Hippocampal formation (tissue), 2 donors: ENCODE measurements at places on chromosomes 12 and 14.

- no peak for DNase-seq
Measured at GRCh38 chr12:3520168-3520567, 29.2 kb downstream of the PRMT8 start.

- no peak for DNase-seq
Measured at GRCh38 chr12:65800937-65801336, 23.3 kb upstream of the HMGA2 start.

DNA sequence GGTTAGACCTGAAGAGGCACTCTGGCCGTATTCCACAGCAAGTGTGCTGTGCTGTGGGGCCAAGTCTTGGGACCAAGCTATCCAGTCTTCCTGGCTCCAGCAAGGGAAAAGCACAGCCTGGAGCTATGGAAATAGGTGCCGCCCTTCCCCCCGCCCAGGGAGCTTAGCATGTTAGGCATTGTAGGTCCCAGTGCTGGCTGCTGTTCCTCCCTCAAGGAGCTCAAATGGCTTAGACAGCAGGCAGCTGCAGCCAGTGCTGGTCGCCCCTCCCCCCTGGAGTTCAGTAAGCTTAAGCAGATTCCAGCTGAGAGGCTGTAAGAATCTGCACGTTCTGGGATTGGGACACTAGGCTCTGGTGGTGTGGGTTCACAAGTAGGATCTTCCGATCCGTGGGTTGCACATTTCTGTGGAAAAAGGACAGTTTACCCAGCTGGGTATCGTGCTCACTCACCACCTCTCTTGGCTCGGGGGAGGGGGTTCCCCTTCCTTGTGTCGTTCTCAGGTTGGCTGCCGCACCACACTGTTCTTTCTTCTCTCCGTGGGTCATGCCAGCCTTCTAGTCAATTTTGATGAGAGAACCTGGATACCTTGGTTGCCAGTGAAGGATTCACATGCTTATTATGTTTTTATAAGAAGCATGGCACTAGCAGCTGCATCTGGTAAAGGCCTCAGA is 127.3 kb downstream of the CNTN1 start:
- DNase-seq = peak; percentile 15

GRCh38 chr12:23528316-23528715 is 421.2 kb downstream of the SOX5 start:
- no peak for DNase-seq

DNA sequence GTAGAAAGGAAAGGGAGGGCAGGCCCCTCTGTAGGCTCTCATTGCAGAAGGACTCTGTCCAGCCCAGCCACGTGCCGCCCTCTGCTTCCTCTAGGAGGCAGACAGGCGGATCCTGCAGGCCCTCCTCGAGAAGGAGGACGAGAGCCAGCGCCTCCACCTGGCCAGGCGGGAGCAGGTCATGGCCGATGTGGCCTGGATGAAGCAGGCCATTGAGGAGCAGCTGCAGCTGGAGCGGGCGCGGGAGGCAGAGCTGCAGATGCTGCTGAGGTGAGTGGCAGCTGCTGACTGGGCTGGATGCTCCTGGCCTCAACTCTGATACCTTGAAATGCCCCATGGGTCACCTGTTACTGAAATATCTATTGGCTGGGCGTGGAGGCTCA is 10.9 kb downstream of the TCHP start:
- no peak for DNase-seq

- no peak for DNase-seq
Measured at GRCh38 chr12:124109760-124110159, 136.7 kb downstream of the ZNF664 start.

GRCh38 chr14:57232006-57232405 is 36.7 kb downstream of the EXOC5 start:
- no peak for DNase-seq

DNA sequence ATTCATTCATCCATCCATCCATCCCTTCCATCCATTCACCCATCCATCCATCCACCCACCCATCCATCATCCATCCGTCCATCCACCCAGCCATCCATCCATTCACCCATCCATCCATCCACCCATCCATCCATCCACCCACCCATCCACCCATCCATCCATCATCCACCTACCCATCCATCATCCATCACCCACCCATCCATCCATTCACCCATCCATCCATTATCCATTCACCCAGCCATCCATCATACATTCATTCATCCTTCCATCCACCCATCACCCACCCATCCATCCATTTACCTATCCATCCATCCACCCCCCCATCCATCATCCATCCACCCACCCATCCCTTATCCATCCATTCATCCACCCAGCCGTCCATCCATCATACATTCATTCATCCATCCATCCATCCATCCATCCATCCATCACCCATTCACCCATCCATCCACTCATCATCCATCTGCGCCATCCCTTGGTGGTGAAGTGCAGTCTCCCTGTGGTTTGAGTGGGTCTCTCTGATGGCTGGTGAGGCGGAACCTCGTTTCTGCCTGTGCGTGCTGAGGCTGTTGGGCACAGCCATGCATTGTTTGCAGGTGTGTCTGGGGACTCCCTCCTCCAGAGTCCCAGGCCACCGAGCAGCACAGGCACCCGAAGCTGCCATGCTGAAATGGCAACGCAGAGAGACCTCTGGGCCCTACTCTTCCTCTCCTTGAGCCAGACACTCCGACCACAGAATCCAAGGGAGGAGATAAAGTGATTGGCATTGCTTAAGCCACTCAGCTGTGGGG is 22.7 kb downstream of the NOC4L start:
- no peak for DNase-seq

GRCh38 chr12:75641031-75641780 is 129.8 kb upstream of the KRR1 start:
- DNase-seq = no peak

DNA sequence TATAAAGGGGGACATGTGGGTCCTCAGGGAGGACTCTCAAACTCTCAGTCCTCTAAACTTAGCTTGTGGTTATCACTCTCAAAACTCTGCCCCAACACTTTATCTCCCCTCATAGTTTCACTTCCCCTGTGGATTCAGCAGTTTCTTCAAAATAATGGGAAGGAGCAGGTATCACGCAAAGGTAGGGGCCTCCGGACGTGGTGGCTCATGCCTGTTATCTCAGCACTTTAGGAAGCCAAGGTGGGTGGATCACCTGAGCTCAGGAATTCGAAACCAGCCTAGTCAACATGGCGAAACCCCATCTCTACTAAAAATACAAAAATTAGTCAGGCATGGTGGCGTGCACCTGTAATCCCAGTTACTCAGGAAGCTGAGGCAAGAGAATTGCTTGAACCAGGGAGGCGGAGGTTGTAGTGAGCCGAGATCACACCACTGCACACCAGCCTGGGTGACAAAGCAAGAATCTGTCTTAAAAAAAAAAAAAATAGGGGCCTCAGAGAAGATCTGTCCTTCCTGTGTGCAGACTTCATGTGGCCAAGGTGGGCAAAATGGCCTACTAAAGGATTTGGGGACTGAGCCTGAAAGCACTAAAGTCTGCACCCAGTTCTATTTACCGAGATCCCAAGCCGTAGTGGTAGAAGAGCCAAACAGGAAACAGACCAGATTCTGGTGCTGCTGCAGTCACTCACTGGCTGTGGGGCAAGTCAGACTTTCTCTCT is 6.4 kb downstream of the ITGB7 start:
- no peak for DNase-seq

DNA sequence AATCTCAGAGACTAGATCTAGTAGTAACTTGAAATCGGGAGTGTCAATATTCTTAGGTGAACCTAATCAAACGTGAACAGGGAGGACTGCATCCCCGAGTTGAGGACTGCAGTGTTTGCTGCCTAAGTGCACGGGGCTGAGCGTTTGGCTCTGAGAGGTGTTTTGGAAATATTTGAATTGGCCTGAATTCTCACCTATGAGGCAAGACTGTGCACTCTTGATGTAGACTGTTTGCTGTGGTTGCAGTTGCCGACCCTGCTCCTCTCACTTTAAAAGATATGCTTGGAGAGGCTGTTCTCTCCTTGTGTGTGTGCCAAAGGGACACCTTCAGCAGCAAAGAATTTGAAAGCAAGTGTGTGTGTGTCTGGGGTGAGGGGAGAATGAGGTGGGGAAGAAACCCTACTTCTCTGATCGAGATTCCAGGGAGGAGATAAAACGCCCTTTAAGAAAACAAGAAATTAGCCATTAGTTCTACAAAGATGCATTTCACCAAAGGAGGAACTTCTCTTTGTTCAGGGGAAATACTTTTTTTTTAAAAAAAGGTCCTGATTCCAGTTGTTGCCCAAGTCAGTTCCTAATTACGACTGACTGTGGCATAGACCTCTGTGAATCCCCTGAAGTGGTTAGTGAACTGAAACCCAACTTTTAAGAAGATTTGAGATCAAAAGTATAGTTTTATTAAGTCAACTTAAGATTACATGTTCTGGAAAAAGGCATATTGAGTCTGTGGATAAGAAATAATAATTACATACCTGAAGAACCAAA is 106.6 kb downstream of the DYRK2 start:
- no peak for DNase-seq

- no peak for DNase-seq
Measured at GRCh38 chr12:114954511-114955055, 270.6 kb upstream of the TBX3 start.

GRCh38 chr12:1533205-1533601 is 61.2 kb downstream of the FBXL14 start:
- DNase-seq = no peak

- peak; percentile 22 for DNase-seq
Measured at GRCh38 chr14:102982852-102983470, 60.5 kb downstream of the AMN start.

DNA sequence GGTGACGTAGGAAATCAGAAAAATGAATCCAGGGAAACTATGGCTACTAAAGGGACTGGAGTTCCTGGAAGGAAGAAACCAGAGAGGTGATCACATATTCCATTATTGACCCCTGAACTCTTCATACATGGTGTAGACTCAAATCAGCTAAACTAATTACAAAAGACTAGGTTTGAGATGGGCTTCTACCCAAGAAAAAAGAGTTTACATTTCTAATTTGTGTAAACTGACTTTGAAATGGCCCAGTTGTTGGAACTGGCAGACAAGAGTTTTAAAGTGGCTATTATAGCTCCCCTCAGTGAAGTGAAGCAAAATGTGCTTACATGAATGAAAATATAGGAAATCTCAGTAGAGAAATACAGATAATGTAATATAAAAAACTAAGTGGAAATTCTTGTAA is 1619.4 kb upstream of the SEL1L start:
- no peak for DNase-seq

DNA sequence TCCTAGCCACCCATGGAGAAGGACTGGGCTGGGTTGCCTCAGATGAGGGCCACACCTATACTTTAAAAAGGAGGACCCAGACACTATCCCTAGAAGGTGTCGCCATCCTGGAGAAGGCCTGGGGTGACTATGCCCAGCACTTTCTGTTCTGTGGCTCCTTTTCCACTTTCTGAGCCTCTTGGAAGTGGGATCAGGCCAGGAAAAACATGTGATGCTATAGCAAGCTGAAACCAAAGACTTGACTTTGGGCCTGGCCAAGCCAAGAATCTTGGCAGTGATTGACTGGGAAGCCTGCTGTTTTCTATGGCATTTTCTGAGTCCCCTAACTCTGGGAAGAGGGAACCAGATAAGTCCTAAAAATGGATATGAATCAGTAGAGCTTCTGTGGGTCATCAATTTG is 332.3 kb downstream of the ZFP36L1 start:
- no peak for DNase-seq

GRCh38 chr14:54333511-54333910 is 63.3 kb upstream of the CDKN3 start:
- DNase-seq = no peak

- DNase-seq = peak; percentile 68
Measured at GRCh38 chr12:81416571-81416970, 338.7 kb downstream of the ACSS3 start.

- no peak for DNase-seq
Measured at GRCh38 chr12:1920971-1921370, 2.5 kb upstream of the CACNA2D4 start.

DNA sequence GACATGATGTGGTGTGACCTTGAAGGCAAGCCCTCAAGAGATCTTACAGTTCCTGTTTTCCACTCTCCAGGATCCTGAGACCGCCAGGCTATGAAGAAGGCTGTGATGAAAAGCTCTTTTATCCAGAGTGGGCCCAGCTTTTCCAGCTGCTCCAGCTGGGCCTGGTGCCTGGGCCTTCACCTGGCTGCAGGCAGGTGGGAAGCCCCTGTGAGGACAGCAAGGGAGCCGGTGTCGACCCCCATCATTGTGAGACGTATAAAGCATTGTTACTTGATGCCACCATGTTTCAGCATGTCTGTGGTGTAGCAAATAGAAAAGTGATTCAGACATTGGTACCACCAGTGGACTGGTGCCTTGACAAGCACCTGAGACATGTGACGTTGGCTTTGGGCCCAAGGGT is 190.2 kb downstream of the KIF26A start:
- DNase-seq = no peak

DNA sequence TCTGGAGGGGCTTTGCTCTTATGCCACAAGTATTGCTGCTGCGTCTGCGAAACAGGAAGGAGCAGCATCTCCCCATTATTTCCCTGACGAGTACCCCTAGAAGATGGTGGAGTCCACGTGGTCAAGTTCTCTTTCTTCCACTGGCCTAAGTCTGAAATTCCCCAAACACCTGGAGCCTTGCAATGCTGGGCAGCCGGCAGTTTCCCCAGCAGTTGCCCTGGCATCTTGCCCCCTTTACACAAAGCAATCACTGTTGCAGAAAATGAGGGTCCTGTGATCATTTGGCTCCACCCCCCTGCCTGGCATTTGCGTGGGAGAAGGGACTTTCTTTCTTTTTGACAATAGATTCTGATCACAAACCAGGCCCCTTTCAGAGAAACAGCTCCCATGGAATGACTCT is 56.9 kb downstream of the FOS start:
- peak; percentile 61 for DNase-seq

- peak; percentile 67 for DNase-seq
Measured at GRCh38 chr12:41277100-41277945, 89.2 kb downstream of the PDZRN4 start.

GRCh38 chr12:62900686-62901272 is 34.2 kb downstream of the PPM1H start:
- DNase-seq = no peak

GRCh38 chr12:80655751-80656150 is 51.7 kb upstream of the MYF6 start:
- no peak for DNase-seq

DNA sequence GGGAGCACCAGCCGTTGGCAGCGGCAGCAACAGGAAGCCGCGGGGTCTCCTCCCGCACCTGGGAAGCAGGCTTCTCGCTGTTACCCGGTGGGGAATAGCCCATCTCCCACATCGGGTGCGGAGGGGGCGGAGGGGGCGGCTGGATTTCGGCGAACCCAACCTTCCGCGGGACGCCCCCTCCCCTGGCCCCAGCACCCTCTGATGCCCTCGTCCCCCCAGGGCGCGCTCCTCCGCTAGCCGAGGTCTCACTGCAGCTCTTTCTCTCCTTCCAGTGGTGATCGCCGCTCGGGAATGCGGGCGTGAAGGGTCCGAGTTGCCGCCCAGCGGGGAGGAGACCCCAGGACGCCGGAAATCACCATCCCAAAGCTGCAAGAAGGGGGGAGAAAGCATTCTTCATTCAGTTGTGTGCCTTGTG is 303 bp downstream of the SAMD4A start:
- no peak for DNase-seq

GRCh38 chr14:95481391-95482022 is 34.9 kb downstream of the SYNE3 start:
- no peak for DNase-seq

DNA sequence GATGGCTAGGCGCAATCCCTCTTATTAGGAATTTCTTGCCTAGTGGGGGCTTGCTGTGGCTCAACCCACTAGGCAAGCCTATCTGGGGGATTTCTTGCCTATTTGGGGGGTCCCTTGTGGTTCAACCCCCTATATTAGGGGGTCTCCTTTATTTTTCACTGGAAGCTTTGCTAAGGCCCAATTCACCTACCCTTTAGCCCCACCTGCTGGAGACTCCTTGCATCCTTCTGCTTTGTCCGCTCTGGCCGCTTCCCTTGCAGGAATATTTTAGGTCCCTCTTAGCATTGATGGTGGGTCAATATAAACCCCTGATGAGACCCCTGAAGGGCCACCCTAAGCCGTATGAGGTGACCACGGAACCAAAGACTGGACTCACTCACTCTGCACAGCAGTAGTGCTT is 1552.1 kb downstream of the AACS start:
- DNase-seq = no peak
